ENCODE measurements at places on chromosomes 1 and 21.

DNA sequence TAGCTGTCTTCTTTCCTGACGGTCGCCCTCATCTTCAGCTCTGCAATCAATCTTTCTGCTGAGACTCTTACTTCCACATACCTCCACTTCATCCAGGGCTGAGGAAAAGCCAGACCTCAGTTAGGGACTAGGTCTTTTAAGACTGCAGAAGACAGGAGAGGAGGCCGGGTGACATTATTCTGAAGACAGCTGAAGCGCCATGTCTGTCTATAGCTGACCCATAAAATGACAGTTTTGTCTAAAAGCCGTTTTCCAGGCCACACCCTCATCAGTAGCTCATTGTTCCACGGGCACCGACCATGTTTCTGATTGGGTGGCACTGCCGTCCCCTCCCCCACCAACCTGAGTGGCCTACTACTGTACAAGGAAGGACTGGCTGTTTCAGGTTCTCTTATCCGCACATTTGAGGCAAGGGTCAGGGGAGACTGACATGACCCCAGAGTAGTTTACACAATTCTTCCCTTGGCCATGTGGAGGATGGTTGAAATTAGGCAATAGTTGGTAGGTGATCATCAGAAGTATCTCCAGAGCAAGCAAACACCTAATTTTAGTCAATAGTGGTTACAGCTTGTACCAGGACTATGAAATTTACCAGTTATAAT lies at the start of gene ADCY10:
Gene ADCY10, minus strand, starts transcription at position 240 of the 602 bp plus-strand sequence. CDS start 8,994 bp downstream, outside the sequence.
- DNase-seq = no peak
- H3K4me3 ChIP-seq = no peak within 1 kb of the TSS
- H3K4me1 ChIP-seq = peaks cover 3% of the 10 kb centered on the region
- no peak within 1 kb of the TSS for H3K27ac ChIP-seq
- H3K27me3 ChIP-seq = no peaks in the 10 kb centered on the region

DNA sequence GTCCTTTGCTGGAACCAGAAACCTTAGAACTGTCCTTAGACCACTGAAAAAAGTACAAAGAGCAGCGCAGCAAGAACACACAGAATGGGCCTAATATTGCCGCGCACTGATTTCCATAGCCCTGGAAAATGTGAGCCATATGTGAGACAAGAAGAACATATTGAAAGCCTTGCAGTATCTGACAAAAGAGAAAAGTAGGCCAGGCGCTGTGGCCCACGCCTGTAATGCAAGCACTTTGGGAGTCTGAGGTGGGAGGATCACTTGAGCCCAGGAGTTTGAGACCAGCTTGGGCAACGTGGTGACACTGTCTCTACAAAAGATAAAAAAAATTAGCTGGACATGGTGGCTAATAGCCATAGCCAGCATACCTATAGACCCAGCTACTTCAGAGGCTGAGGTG lies 300.7 kb downstream of the RYR2 start:
- no peak for DNase-seq
- peaks cover 11% of the 10 kb centered on the region for H3K4me1 ChIP-seq
- H3K36me3 ChIP-seq = peaks cover 2% of the 10 kb centered on the region
- H3K27ac ChIP-seq = no peak overlapping the region

DNA sequence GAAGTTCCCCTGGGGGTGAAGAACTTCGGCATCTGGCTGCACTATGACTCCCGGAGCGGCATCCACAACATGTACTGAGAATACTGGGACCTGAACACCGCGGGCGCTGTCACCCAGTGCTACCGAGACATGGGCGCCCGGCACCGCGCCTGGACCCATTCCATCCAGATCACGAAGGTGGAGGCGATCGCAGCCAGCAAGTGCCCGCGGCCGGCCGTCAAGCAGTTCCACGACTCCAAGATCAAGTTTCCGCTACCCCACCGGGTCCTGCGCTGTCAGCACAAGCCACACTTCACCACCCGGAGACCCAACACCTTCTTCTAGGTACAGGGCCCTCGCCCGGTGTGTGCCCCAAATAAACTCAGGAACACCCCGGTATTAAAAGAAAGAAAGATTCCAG lies 22.0 kb upstream of the SLC9A1 start:
- no peak for DNase-seq
- no peak overlapping the region for H3K4me3 ChIP-seq
- no peaks in the 10 kb centered on the region for H3K4me1 ChIP-seq
- H3K36me3 ChIP-seq = no peaks in the 10 kb centered on the region
- H3K27ac ChIP-seq = no peak overlapping the region

GRCh38 chr1:155014709-155015508 lies 12.3 kb downstream of the ZBTB7B start:
- H3K27me3 ChIP-seq = no peaks in the 10 kb centered on the region
- no peak overlapping the region for H3K27ac ChIP-seq
- H3K4me3 ChIP-seq = no peak overlapping the region
- H3K4me1 ChIP-seq = peaks cover 16% of the 10 kb centered on the region

DNA sequence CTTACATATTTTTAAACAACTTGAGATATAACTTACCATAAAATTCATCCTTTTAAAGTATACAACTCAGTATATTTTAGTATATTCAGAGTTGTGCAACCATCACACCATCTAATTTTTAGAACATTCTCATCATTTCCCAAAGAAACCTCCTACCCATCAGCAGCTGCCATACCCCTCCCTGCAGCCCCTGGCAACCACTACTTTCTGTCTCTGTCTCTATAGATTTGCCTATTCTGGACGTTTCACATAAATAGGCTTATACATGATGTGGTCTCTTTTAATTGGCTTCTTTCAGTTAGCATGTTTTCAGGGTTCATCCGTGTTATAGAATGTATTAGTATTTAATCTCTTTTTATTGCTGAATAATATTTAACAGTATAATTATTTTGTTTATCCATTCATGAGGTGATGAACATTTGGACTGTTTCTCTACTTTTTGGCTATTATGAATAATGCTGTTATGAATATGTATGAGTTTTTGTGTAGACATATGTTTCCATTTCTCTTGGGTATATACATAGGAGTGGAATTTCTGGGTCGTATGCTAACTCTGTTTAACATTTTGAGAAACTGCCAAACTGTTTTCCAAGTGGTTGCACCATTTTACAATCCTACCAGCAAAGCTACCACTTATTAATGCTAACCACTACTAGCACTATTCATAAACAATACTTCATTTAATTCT lies 29.5 kb downstream of the WDR26 start:
- H3K27ac ChIP-seq = no peak overlapping the region
- H3K36me3 ChIP-seq = peaks cover 26% of the 10 kb centered on the region
- H3K4me3 ChIP-seq = no peak overlapping the region
- DNase-seq = no peak

GRCh38 chr21:30349572-30349971 lies 1.2 kb upstream of the KRTAP23-1 start:
- no peak for DNase-seq
- peaks cover 10% of the 10 kb centered on the region for H3K27me3 ChIP-seq
- no peak overlapping the region for H3K27ac ChIP-seq
- H3K36me3 ChIP-seq = no peaks in the 10 kb centered on the region
- peaks cover 5% of the 10 kb centered on the region for H3K4me1 ChIP-seq
- H3K4me3 ChIP-seq = no peak overlapping the region

GRCh38 chr1:215132156-215132555 lies 49.6 kb downstream of the KCNK2 start:
- no peaks in the 10 kb centered on the region for H3K4me1 ChIP-seq
- no peaks in the 10 kb centered on the region for H3K27me3 ChIP-seq
- H3K27ac ChIP-seq = no peak overlapping the region

DNA sequence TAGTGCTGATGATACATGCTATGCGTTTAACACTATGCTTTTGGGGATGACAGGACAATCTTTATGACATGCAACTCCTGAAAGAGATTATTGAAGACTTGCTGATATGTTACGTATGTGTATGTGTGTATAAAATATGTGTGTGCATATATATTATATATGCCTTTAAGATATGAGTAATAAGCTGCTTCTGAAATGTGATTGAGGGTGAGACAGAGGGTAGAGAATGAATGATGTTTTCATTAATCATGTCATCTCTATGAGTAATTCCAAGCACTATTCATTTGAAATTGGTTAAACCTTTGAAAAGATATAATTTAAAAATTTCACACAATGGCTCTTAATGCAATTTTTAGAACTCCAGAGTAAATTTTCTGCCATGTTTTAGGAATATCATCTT lies 5.8 kb downstream of the BCL9 start:
- peaks cover 32% of the 10 kb centered on the region for H3K4me1 ChIP-seq
- H3K27me3 ChIP-seq = no peaks in the 10 kb centered on the region
- H3K4me3 ChIP-seq = no peak overlapping the region
- H3K36me3 ChIP-seq = no peaks in the 10 kb centered on the region

DNA sequence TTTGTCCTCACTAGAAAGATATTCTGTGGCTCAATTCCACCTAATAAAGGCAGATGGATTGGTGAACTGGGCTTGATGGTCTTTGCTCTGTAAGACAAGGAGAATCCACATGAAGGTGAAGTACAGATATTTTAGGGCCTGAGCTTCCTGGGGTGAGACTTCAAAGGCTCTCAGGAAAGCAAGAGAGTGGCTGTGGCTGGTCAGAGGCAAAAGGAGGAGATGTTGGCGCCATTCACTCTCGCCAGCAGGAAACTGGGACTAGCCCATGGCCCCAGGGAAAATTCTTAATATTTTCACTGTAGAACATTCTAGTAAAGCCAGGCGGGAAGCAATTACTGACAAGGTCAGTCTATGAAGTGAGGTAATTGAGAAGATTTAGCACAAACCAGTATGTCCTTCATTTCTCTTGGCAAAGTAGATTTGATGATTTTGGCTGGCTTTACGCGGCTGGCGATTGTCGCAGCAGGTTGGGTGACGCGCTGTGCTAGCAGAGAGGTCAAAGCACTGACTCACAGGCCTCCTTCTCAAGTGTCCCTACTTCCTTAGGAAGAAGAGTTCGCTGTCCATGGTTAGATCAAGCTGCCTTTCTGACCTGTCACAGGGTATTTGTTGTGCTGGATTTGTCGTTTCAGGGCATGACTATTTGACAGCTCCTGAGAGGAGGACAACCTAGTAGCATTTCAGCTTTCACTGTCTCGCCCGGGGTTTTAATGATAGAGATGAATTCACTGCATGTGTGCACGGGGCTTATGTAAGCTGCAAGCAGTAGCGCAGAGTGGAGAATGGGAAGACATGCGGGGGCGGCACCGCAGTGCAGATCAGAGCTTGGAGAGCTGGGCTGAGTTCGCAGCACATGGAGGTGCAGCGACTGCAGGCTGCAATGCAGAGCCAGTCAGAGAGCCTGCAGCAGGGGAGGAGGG lies 32.7 kb downstream of the XCL1 start:
- no peak overlapping the region for H3K27ac ChIP-seq
- DNase-seq = no peak
- no peak overlapping the region for H3K4me3 ChIP-seq
- no peaks in the 10 kb centered on the region for H3K27me3 ChIP-seq

- no peak overlapping the region for H3K4me3 ChIP-seq
- no peaks in the 10 kb centered on the region for H3K4me1 ChIP-seq
- no peak for DNase-seq
- H3K27me3 ChIP-seq = peaks cover 26% of the 10 kb centered on the region
Observed at GRCh38 chr1:74681449-74681848, 7.9 kb upstream of the ERICH3 start.

DNA sequence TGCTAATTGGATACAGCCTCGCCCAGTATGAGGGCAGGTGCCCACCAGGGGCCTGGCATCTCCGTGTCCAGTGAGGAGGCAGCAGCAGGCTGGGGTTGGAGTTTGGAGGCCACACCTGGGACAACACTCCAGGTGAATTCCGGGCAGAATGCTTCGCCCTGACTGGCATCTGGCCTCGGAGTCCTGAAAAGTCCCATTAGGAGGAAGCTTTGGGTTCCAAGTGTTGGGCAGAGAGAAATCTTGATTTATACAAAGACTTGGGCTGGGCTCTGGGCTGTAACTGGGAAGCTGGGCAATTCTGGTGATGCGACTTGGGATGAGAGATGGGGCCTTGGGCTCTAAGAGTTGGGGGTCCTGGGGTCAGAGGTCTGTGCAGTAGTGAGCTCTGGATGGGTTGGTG lies 48.1 kb upstream of the CSF3R start:
- H3K27ac ChIP-seq = no peak overlapping the region
- H3K27me3 ChIP-seq = peaks cover 44% of the 10 kb centered on the region
- H3K4me1 ChIP-seq = no peaks in the 10 kb centered on the region
- no peaks in the 10 kb centered on the region for H3K36me3 ChIP-seq
- DNase-seq = no peak
- no peak overlapping the region for H3K4me3 ChIP-seq

- no peaks in the 10 kb centered on the region for H3K27me3 ChIP-seq
- no peak overlapping the region for H3K4me3 ChIP-seq
- no peak for DNase-seq
- H3K4me1 ChIP-seq = peaks cover 51% of the 10 kb centered on the region
Observed at GRCh38 chr1:42259059-42259738, 75.8 kb downstream of the FOXJ3 start.

All from mesothelial cell of epicardium (in vitro differentiated cells).